ENCODE measurements at places on chromosomes 1 and 21. TPM values are rescaled to one million over a fixed set of nuclear protein-coding genes. Genes with fewer than 3 reads are reported as not detected.

Gene SDC3
- total RNA-seq, result 60.0 TPM

Gene OXCT2
- total RNA-seq, result 0.29 TPM

Gene RAP1GAP
- not detected for total RNA-seq

Gene CYP4A22
- not detected for total RNA-seq

Gene ADGRB2
- total RNA-seq, result 14.0 TPM

Gene ASTN1
- total RNA-seq, result not detected

Gene HES5
- total RNA-seq, result not detected

Gene VAV3
- total RNA-seq, result 0.57 TPM

Gene RPE65
- not detected for total RNA-seq

Gene FCN3
- total RNA-seq, result not detected

Gene TEX38
- total RNA-seq, result not detected

Gene DYNLT5
- total RNA-seq, result not detected

Gene UBL4B
- total RNA-seq, result not detected

Gene NRIP1
- 35.0 TPM for total RNA-seq

Gene IL22RA1
- total RNA-seq, result under 0.01 TPM

Gene CRYAA
- not detected for total RNA-seq

Gene PLPPR4
- under 0.01 TPM for total RNA-seq

Gene HSD3B1
- not detected for total RNA-seq

Gene PDPN
- 20.3 TPM for total RNA-seq

Gene TMEM51
- total RNA-seq, result 29.6 TPM

Gene FMO4
- total RNA-seq, result 1.1 TPM

Gene RRP1B
- total RNA-seq, result 19.7 TPM

Gene POLR3GL
- total RNA-seq, result 11.0 TPM

Gene ATP1B1
- 25.8 TPM for total RNA-seq

Gene FCMR
- 4.3 TPM for total RNA-seq

Gene MYBPH
- 0.88 TPM for total RNA-seq

Gene PLCH2
- under 0.01 TPM for total RNA-seq

Gene CLCA4
- not detected for total RNA-seq

Gene PEAR1
- 16.2 TPM for total RNA-seq

Gene VAMP3
- total RNA-seq, result 130 TPM

Gene IVL
- total RNA-seq, result not detected

Gene KRTAP23-1
- total RNA-seq, result not detected
